ENCODE measurements at places on chromosomes 5 and 9. TPM values are rescaled to one million over a fixed set of nuclear protein-coding genes. Genes with fewer than 3 reads are reported as not detected.

ZNF366 gene
- not detected for polyA plus RNA-seq

GHR gene
- polyA plus RNA-seq: not detected

PHF24 gene
- not detected for polyA plus RNA-seq

ELOVL7 gene
- polyA plus RNA-seq: not detected

PALM2AKAP2 gene
- not detected for polyA plus RNA-seq

SPOCK1 gene
- not detected for polyA plus RNA-seq

- no peak for DNase-seq
Observed at GRCh38 chr9:89716559-89716958, 111.7 kb downstream of the GADD45G start.

DNA sequence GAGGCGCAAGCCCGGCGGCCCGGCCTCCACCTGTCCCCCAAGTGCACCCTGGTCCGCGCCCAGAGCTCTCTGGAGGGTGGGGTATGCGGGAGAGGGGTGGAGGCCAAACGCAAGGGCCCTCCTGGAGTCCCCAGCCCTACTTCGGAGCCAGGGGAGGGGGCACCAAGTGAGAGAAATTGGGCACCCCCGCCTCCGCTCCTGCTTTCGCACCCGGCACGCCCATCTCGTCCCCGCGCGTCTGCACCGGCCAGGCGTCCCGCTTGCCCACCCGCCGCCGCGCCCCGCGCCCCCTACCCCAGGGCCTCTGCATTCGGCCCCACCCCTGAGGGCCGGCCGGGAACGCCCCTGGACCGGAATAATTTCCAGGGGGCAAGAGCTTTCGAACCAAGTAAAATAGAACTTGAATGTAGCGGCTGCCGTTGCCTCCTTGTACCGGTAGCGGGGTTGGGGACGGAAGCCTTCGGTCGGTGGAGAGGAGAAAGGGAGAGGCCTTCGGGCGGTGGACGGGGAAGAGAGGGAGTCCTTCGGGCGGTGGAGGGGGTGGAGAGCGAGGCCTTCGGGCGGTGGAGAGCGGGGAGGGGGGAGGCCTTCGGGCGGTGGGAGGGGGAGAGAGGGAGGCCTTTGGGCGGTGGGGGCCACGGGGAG lies 694 bp upstream of the PHPT1 start:
- DNase-seq: no peak

- DNase-seq: no peak
Observed at GRCh38 chr9:74173284-74173683, 323.9 kb upstream of the RORB start.

DNA sequence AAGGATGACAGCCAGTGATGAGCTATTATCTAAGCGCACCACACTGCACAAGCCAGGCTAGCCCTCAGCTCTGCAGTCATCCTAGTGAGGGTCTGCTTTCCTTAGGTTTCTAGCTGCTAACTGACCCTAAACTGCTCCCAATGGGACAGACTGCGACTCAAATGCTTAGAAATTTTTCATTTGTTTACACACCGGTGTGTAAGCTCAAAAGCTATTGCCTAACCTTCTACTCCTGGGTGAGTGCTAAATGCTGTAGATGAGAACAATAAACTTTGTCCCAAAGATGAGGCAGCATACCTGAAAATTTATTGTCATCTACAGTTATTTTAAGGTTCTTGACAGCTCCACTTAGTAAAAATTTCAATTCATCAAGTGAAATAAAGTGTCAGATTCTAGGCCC lies 311.4 kb downstream of the TMEM167A start:
- DNase-seq: no peak

GRCh38 chr9:23826120-23826629 lies at the start of gene ELAVL2:
Gene ELAVL2 (minus strand): TSS chr9:23826240. CDS start chr9:23762234, 64,006 bp downstream.
- no peak for DNase-seq

DNA sequence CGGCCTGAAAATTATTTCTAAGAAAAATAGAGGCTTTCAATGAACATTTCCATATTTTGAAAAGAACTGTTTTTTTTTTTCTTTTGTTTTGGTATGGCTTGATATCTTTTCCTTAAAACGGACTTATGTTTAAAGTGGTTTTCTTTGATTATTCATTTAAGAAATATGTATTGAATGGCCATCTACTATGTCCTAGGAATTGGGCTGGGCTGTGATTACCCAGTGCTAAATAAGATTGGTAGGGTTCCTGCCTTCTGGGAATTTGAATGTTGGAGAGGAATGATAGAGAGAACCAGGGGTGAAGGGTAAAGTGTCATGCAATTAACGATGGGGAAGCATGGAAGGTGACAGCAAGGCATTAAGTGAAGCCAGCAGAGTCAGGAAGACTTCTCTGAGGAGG lies 33.2 kb downstream of the TNFSF8 start:
- DNase-seq: no peak

DNA sequence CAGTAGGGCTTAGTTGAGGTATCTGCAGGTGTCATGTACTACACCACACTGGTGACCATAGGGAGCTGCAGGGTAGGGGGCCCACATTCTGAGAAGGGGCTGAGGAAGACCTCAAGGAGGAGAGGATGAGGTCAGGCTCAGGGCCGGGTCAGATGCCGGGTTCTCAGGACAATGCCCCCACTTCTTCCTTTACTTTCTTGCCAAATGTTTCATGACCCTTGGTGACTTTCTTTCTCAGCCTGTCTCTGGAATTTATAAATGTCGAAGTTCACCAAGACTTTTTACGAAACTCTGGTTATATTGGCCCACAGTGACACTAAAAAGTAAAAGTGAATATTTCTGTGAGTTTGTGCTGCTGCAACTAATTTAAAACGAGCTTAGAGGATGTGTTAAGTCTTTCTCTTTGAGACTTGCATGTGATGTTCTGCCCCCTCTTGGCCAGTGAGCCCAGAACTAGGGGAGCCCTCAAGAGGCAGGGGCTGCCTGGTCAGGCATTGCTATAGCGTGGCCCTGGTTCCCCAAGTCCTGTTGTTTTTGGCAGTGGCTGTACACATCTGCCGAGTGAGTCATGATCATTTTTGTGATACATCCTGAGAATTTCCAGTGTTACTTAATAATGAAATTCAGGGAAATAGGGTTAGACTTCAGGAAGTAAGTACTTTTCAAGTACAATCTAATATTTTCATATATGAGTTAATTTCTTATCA lies 11.2 kb downstream of the ACO1 start:
- DNase-seq: no peak

DNA sequence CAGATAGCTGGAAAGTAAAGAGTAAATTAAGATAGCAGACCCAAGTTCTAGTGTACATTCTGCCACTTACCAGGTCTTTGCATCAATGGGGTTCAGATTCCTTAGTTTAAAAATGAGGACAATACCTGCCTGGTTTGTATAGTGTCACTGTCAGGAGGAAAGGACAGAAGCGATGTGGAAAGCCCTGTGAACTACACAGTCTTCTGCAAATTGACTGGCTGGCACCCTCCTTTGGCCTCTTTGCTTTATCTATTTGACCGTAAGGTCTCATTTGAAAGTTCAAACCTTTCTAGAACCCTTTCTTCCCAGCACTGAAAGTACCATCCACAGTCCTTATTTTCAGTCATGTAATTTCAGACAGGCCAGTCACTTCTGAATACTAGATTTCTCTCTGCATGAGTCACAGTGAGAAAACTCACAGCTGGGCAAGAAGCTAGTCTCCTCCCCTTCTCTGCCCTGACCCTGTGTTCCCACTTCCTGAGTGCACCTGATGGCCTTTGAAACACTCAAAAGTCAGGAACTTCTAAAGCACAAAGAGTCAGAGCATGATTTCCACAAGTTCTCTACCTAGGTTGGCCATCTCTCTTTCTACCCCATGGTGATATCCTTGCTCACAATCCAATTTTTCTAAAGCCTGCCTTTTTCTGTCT lies 91.3 kb upstream of the RASEF start:
- DNase-seq: no peak

DNA sequence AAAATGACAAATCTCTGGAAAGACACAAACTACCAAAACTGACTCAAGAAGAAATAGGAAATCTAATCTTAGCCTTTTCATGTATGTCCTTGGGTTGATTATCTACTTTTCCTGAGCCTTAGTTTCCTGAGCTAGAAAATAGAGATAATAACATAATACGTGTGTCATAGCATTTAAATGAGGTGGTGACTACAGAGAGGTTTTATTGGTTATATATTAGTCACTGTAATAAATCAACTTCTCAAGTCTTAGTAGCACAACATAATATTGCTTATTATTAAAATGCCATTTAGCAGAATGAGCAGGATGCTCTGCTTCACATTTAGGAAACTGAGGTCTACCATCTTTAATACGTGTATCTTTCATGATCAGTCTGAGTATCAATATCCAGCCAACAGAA lies 7.1 kb upstream of the PJA2 start:
- no peak for DNase-seq

DNA sequence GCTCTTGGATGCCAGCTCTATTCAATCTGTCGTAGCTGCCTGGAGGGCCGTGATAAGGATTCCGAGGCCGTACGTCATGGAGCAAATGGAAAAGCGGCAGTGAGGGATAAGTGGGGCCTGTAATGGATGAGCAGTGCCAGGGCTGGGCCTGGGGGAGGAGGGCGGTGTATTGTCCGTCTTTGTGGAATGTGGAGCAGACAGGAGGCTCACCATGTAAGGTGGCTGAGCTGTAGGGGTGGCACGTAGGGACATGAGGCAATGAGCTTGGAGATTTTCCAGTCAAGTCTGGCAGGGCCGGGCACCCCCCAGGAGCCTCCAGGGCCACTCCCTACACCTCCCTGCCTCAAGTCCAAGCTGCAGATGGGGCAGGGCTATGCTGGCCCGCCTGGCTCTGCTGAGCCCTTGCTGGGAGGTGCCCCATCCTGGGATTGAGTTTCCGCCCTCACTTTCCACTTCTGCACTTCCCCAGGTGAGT lies 29.2 kb downstream of the NCS1 start:
- DNase-seq: no peak

- DNase-seq: no peak
Observed at GRCh38 chr5:35408146-35408545, 177.9 kb upstream of the PRLR start.

DNA sequence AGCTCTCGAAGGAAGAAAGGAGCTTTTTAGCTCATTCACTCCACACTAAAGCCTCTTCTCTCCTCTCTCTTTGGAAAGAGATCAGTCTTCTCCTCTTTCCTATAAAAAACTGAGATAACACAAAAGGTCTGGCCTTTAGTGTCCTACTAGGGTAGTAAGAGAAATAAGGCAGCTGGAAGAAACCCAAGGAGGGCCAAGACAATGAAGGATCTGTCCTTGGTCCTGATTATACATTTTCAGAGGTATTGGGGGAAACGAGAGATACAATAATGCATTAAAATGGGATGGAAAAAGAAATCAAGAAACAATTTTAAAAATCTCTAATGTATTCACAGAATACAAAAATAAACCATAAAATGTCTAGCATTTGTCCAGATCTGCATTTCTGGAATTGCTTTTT lies 184.0 kb downstream of the SLF1 start:
- DNase-seq: no peak

DNA sequence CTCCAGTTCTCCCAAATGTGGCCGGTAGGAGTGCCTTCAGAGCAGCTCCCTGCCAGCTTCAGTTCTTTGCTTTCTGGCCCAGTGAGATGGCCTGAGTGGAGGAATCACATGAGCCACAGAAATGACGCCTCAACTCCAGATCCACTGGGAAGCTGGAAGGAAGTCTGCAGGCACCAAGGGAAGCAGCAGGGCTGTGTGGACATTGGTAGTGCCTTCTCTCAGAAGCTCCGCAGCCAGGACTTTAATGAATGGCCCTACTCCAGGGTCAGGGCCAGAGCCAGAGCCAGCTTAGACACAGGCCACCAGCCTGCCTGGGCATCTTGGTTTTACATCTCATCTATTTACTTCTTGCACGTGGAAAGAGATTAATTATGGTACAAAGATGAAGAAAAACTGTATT lies 12.0 kb upstream of the PSMB7 start:
- no peak for DNase-seq

DNA sequence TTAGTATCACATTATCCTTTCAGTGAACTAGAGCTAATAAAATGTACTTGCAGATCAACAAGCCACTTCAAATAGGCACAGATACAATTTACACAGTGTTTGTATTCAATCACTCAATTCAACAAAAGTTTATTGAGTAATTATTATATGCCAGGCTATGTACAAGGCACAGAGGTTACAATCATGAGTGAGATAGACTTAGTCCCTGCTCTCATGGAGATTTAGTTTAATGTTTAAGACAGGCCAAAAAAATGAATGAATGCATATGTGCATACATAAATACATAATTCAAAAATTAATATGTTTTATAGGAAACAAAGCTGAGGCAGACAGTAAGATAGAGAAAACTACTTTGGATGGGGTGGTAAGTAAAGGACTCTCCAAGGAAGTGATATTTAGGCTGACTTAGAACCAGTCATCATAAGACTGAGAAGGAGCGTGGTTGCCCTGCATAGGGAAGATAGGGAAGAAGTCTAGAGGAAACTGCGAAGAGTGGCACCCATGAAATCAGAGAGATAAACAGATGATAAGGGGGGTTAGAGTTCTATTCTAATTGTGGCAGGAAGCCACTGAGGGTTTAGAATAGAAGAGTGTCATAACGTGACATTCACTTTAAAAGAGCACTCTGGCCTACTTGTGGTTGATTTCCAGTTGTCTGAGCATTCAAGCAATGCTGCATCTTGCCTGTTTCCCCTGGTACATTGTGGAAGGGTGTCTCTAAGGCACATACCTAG lies 49.7 kb upstream of the GRAMD2B start:
- no peak for DNase-seq

DNA sequence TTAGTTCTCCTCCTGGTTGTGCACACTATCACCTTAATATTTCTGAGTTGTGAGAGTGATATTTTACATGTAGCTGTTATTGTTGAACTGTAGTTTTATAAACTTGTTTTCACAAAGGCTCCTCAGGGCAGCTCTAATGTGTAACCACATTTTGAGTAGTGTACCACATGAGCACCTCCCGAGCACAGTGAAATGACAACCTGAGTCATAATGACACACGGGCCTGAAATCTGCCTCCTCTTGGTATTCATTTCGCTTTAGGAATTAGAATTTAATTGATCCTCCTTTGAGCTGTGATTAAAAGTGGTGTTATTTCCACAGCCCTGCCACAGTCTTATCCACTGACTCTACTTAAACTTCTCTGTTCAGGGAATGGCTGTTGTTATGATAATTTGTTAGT lies 7.9 kb downstream of the MTRR start:
- DNase-seq: no peak

DNA sequence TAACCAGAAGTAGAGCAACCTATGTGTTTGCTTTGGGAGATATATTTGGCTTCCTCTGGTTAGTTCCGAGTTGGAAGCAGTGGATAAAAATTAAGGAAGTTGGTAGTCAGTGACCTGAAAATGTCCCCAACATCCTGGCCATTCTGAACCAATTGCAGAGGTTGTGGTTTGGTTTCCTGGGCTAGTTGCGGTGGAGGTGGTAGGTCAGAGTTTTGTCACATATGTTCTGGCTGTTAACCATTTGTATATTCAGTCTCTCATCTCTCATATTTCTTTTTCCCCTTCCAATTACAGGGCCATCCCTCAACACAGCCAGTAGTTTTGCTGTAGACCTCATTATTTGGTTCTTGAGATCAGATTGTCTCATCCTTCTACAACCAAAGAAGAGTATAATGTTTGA lies 1026.9 kb downstream of the PTPRD start:
- DNase-seq: no peak

- DNase-seq: no peak
Observed at GRCh38 chr5:159034083-159034824, 65.5 kb downstream of the EBF1 start.

GRCh38 chr5:180806351-180807011 lies 3.9 kb upstream of the MGAT1 start:
- no peak for DNase-seq

Data from naive thymus-derived CD8-positive, alpha-beta T cell (primary cell).